ENCODE measurements at places on chromosomes 2 and 18. TPM values are rescaled to one million over a fixed set of nuclear protein-coding genes. Genes with fewer than 3 reads are reported as not detected.

DNA sequence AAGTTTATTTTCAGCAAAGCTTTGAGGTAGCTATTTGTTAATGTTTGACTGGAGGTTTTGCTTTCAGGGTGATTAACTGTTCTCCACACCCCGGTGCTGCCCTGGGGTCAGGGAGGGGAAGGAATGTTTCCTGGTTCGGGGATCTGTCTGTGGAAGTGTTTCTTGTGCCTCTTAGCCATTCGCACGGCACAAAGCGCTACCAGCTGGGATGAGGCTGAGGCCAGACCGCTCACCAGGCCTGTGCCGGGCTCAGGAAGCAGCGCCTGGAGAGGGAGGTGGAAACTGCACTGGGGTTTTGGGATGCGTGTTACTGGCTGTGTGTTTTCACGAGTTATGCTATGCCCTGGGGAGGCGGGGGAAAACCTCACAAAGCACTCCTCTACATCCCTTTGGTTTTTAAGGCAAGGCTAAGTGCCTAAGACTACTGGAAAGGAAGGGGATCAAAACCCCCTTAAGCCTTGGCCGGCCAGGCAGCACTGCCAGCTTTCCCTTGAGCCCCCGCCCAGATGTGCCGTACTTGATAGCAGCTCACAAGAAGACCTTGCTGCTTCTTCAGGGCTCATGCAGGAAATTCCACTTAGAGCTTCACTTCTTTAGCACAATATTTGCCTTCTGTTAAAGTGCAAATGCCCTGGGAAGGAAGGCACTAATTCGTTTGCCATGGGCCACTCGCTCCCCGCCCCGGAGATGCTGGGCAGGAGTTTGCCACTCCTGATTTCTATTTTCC is 65.7 kb upstream of the CNGA3 start:
- ATAC-seq = peak; percentile 67

DNA sequence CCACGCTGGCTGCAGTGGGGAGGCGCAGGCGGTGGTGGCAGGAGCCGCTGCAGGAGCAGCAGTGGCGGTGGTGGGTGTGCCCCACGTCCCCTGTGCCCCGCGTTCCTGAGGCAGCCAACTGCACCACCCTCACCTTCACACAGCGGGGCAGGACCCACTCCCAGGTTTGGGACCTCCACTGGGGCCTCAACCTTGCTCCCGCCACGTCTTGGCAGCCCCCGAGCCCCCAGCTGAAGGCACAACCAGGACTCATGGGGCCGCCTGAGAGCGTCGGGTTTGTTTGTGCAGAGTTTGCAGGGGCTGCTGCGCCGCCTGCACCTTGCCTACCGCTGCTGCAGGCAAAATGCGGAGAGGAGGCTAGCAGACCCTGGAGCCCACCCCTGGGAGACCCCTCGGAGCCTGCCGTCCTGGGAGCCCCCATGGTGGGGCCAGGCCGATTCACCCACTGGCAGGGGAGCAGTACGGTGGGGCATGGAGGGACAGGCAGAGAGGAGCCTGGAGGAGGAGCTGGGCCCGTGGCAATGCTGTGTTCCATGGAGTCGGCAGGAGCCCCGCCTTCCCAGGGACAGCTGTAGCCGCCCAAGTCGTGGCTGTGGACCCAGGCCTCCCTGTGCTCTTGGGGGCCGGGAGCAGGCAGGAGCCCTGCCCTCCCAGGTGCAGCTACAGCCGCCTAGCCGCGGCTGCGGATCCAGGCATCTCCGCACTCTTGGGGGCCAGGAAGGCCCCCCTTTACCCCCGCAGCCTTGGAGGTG is 14.7 kb upstream of the EML6 start:
- peak; percentile 70 for ATAC-seq

Gene DQX1
- 0.31 TPM for total RNA-seq

- no peak for ATAC-seq
These were observed 21.3 kb upstream of the NCK2 start for GRCh38 chr2:105723431-105723830.

DNA sequence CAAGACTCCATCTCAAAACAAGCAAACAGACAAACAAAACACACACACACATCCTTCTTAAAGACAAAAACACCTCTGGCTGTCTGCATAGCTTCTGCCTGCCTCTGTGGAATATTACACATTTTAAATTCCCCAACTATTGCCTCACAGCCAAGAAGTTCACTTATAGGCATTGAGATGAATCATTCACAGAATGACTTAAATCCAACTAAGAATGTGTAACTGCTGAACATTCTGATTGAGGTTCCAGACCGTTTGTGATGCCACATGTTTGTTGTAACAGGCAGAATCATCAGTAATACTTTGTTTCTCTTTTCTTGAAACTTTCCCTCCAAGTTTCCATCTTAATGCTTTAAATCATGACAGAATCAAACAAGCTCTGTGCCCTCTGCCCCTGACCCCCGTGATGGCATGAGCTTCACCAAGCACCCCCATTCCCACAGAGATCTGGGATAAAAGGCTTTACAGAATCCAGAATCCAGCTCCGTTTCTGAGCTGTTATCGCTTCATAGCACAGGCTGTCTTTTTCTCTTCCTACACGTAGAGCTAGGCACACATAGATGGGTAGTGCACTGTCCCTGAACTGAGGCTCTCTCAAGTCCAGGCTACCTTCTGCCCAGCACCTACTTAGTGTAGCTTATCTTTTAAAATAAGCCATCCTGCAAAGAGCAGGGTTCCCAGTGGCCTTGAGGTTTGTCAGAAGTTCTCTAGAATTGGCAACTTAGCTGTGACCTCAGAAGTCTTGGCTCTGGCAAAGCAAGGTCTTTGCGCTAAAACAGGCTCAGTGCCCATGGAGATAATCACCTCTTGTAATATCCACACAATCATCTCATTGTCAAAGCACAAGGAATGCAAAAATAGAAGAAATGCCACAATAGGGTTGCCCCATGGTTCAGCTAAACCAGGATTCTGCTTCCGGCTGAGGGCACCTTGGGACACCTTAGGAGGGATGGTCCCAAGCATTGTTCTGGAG is 32.9 kb downstream of the EPAS1 start:
- no peak for ATAC-seq

Gene MYCN
- not detected for total RNA-seq

DNA sequence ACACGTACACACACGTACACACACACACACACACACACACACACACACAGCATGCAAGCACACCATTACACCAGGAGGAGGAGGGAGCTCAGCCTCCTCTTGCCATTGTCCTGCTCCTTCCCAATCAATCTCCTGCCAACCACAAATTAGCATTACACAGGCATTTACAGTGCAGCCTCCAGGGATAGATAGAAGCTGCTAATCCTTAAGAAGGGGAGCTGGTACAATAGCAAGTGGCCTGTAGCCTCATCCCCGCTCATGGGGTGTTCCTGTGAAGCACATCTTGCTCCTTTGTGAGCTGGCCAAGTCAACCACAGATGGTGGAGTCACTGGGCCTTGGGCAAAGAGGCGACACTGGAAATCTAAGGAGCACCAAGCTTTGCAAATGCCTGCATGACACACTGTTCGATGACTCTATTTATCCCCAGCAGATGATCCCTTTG is 110.3 kb upstream of the PKDCC start:
- peak; percentile 99 for ATAC-seq

- ATAC-seq = no peak
These were observed 72.1 kb upstream of the PXDN start for GRCh38 chr2:1816414-1816911.

DNA sequence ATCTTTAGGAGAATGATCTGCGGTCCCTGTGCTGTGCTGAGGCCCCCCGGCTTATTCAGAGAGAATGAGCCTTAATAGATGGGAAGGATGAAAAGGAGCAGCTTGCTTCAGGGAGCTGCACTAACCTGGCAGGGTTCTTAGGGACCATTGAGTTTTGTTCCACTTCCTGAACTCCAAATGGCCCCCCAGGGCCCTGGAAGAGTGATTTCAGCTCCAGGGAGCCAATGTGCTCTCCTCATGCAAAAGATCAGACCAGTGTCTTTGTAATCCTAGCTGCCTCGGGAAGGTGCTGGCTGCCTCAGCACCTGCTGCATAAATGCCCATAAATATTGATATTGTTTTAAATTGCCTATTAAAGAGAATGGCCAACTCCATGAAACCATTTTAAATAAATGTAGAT is 210.2 kb downstream of the NCK2 start:
- no peak for ATAC-seq

DNA sequence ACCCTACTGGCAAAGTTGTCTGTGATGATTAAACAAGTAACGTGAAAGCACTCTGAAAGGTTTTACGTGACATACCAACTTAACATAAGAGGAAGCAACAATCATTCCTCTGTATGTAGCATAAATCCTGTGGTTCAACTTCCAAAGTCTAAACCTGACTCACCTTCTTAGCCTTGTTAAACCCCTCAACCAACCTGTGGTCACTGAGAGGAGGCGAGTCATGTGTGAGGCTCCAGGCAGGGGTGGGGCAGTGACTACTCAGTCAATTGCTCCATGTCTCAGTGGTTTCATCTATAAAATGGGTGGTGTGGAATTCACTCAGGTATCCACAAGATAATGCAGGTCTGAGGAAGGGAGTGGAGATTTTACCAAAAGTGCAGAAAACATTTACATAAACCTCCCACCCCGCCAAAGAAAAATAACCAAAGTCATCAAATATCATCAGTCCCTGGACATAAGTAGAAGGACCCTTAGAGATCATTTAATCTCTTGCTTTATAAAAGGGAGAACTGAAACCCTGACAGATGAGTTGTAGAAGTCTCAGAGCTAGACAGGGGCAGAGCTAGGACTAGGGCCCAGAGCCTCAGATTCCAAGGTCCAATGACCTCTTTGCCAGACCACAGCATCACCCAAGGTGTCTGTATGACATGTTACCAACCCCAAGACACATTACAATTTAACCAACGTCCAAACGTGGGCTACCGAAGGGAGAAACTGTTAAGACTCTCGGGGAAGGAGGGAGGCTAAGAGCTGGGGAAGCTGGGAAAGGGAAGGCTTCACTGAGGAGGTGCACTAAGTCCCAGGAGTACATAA is 3.7 kb upstream of the PCBP1 start:
- ATAC-seq = no peak

DNA sequence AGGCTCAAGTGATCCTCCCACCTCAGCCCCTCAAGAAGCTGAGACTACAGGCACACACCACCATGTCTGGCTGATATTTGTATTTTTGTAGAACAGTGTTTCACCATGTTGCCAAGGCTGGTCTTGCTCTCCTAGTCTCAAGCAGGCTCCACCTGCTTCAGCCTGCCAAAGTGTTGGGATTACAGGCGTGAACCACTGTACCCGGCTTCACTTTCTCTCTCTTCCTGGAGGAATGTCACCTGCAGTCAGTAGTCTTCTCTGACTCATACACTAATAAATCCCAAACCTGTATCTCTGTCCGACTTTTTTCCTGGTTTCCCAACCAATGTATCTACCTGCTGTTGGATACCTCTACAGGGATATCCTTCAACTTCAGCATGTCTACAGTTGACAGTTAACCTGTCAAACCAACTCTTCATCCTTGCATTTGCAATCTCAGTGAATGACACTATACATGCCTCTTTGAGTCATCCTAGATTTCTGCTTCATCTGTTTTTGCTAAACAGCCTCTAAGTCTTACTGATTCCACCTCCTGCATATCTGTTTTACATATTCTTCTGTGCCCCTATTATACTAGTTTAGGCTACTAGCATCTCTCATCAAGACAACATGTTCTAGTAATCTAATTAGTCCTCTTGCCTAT is 54.5 kb downstream of the RBBP8 start:
- ATAC-seq = peak; percentile 51
